Right ventricle myocardium superior (tissue), 1 donor: ENCODE measurements at places on chromosomes 16 and 17. TPM values are rescaled to one million over a fixed set of nuclear protein-coding genes. Genes with fewer than 3 reads are reported as not detected.
A peak's percentile ranks its signal among the peaks of the same experiment; 100 is the strongest.

- peak; percentile 79 for DNase-seq
Observed at GRCh38 chr16:88534638-88535190, 35.5 kb upstream of the ZC3H18 start.

DNA sequence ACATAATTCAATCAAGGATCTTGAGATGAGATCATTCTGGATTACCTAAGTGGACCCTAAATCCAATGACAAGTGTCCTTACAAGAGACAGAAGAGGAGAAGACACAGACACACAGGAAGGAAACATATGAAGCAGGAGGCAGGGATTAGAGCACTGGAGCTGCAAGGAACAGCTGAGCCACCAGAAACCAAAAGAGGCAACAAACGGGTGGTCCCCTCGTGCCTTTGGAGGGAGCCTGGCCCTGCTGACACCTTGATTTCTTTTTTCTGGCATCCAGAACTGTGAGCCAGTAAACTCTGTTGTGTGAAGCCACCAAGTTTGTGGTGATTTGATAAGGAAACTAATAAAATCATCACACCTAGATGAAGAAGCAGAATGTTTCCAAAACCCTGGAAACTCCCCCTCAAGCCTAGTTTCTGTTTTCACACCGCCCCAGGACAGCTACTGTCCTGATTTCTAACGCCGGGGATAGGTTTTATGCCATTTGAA lies 115.2 kb downstream of the PITPNC1 start:
- no peak for DNase-seq

- DNase-seq, result no peak
Observed at GRCh38 chr17:42780851-42781638, 635 bp downstream of the WNK4 start.

GRCh38 chr16:13471036-13471435 lies 448.9 kb upstream of the ERCC4 start:
- DNase-seq, result no peak

DNA sequence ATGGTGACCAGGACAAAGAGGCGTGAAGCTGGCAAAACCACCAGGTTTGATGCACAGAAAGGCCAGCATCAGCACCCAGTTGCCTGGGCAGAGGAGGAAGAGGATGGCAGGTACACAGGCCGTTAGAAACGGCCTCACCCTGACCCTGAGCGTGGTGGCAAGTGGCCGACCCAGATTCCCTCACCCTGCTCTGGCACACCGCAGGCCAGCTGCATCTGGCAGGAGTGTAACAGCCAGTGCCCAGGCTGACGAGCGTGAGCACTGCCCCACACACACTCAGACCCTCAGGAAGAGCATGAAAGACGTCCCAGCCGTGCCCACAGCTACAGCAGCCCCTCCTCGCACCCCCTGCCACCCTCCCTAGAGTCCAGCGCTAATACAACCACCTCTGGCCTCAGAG lies 82.0 kb downstream of the ANKRD11 start:
- DNase-seq, result peak; percentile 74

DNA sequence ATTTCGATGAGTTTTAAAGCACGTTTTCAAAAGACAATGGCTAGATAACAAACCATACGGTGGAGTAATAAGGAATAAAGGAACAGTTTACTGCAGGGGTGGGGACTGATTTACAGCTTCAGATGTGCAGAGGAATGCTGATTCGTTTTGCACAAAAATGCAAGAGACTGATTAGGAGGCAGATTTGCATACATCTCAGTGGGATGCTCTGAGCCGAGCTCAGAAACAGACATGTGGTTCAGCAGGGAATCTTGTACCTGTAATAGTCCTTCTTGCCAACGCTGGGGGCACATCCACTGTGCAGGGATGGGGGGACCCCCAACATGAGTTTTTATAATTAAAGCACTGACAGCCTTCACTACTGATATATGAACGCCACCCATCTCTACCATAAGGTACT lies 308.0 kb downstream of the GRIN2A start:
- DNase-seq, result no peak

DNA sequence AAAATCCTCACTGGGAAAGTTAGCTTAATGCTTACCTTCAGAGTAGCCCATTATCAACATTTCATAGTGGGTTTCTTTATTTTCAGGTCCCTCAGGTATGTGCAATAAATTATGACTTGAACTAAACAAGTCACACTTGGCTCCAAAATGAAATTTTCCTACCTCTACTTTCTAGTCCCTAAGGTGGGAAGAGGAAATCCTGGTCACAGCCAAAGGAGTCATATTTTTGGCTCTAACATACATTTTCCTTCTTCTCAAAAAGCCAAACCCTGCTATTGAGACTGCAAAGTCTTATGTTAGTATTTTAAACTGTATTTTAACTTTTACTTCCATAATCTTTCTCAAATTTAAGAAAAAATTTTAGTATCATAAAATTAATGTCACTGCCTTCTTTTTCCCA lies 128.9 kb downstream of the BRIP1 start:
- DNase-seq, result no peak

GRCh38 chr17:40303708-40304551 lies 5.0 kb upstream of the RARA start:
- no peak for DNase-seq

DNA sequence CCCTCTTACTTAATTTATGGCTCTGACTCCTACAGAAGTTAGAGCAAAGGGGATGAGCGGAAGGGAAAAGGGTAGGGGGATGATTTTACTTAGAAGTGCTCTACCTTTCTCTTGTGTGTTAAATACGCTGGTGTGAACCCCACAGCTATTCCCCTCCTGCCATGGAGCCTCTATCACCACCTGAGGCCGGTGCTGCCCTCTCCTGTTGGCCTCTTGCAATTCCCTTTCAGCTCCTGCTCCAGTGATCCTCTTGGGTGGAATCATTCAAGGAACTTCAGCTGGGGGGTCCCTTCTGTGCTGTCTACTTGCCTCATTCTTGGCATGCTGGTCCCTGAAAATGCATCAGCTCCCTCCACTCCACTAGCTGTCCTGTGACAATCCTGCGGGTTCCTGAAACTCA lies 41.8 kb upstream of the CDH8 start:
- no peak for DNase-seq

DNA sequence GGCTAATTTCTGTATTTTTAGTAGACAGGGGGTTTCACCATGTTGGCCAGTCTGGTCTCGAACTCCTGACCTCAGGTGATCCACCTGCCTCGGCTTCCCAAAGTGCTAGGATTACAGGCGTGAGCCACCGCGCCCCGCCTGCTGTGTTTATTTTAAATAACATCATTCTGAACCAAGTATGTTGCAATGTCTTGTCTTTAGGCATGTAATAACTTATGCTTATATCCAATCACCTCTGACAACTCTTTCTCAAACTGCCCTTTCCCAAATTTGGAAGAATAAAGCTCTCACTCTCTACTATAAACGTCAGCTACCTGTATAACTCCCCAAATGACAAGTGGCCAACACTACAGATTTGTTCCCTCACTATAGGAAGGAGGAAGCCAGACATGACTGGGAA lies 103.1 kb upstream of the FA2H start:
- no peak for DNase-seq

DNA sequence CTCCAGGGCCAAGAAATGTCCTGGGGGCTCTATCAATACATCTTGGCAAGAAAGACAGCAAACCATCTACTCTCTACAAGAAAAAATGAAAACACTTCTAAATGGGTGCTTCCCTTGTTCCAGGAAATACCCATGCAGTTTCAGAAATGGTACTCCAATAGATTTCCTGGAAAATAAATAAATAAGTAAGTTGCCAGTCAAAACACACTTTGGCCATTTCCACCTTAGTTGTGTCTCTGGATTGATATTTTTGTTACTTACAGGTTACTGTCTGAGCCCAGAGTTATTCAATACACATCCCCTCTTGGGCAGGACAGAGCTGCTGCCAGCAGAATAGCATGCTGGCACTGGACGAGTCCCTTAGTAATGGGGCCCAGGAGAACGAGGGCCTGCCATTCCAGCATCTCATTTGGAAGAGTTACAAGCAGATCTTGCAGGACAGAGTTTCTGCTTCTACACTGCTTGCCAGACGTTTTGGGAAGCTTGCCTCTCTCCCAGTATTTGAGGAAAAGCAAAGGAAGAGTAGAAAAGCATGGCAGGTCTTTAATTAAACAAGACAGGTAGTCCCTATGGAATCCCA lies 100.5 kb downstream of the SMG6 start:
- DNase-seq, result no peak

DNA sequence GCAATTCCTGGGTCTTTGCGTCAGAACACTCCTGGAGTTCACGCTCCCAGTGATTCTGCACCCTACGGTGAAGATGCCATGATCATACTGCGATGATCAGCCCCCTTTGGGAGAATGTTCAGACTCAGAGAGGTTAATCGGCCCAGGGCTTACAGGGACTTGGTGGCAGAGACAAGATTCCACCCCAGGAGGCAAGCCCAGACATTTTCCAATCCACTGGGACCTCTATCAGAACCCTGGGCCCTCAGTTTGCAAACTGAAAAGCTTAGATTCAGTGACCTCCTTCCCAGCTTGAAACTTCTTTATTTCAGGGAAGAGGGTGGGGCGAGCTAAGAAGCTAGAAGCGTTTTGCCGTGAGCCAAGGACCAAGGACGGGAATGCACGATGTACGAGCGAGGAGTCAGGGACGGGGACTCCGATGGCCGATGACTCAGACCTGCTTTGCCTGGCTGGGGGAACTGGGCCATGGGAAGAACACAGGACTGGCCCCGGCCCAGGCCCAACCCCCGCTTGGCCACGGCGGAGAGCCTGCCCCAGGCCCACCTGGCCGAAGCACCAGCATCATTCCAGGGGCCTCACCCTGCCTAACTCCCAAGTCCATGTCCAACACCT lies 34.7 kb downstream of the SOCS3 start:
- peak; percentile 82 for DNase-seq

- no peak for DNase-seq
Observed at GRCh38 chr16:50831751-50832150, 89.9 kb downstream of the CYLD start.

- no peak for DNase-seq
Observed at GRCh38 chr16:20931066-20931600, 30.6 kb downstream of the LYRM1 start.

DNA sequence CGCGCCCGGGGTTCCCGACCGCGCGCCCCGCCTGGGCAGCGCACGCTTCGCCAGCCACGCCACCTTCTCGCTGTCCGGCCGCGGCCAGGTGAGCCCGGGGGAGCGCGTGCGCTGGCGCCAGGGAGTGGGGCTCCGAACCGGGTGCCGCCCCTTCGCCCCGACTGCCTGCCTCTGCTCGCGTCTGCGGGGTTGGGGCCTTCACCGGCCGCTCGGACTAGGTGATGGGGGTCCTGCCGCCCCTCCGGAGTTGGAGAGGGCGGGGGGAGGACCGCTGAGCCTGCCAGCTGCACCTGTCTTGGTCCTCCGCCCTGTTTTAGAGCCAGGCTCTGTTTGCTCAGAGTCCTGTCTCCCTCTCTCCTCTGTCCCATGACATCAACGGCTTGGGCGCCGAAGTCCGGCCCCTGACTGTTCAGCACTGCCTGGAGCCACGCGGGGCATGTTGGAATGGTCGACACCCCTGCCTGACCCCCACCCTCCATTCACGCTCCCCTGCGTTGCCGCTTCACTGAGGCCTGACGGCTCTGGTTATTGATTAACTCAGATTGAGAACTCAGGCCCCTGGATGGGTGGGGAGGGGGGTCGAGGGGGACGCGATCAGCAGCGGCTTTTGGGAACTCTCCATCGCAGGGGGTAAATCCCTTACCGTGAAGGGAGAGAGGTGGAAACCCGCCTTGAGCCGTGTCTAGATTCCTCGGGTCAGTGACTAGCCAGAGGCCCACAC lies 748 bp downstream of the SMTNL2 start:
- DNase-seq, result no peak

GRCh38 chr17:44010966-44011647 lies 3.7 kb downstream of the TMEM101 start:
- no peak for DNase-seq

- DNase-seq, result no peak
Observed at GRCh38 chr17:64005734-64006167, 7.6 kb downstream of the PRR29 start.

WNK4 gene
- total RNA-seq, result not detected

CHST4 gene
- not detected for total RNA-seq

TBC1D3I gene
- 0.30 TPM for total RNA-seq

FA2H gene
- total RNA-seq, result 0.16 TPM

NPIPA2 gene
- total RNA-seq, result 4.0 TPM

TSPAN10 gene
- total RNA-seq, result 0.24 TPM

C16orf96 gene
- 0.11 TPM for total RNA-seq

SMTNL2 gene
- 40.4 TPM for total RNA-seq

DEXI gene
- total RNA-seq, result 112 TPM

CCDC144A gene
- 1.8 TPM for total RNA-seq
